ENCODE measurements at places on chromosomes 5 and 9. TPM values are rescaled to one million over a fixed set of nuclear protein-coding genes. Genes with fewer than 3 reads are reported as not detected.

- H3K36me3 ChIP-seq, result no peaks in the 10 kb centered on the region
- H3K27me3 ChIP-seq, result no peaks in the 10 kb centered on the region
- H3K4me1 ChIP-seq, result no peaks in the 10 kb centered on the region
- no peak for DNase-seq
- no peak overlapping the region for H3K27ac ChIP-seq
Observed at GRCh38 chr9:90697808-90698207, 55.2 kb upstream of the DIRAS2 start.

The ARHGAP26 gene
- 29.8 TPM for total RNA-seq

- peaks cover 8% of the 10 kb centered on the region for H3K36me3 ChIP-seq
- no peak overlapping the region for H3K4me3 ChIP-seq
- no peak for DNase-seq
- H3K27me3 ChIP-seq, result no peaks in the 10 kb centered on the region
Observed at GRCh38 chr9:33437898-33438297, 9.5 kb downstream of the AQP3 start.

DNA sequence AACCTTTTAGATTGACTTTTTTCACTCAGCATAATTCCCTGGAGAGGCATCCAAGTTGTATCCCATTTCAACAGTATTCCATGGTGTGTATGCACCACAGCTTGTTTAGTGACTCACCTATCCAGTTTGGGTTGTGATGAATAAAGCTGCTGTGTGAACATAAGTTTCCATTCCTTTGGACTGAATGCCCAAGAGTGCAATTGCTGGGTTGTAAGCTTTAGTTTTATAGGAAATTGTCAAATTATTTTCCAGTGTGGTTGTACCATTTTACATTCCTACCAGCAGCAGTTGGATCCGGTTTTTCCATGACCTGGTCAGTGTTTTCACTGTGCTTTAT lies 60.9 kb upstream of the TMED7 start:
- H3K4me1 ChIP-seq, result no peaks in the 10 kb centered on the region
- no peaks in the 10 kb centered on the region for H3K36me3 ChIP-seq
- no peak for DNase-seq
- H3K27ac ChIP-seq, result no peak overlapping the region

The NMUR2 gene
- not detected for total RNA-seq

DNA sequence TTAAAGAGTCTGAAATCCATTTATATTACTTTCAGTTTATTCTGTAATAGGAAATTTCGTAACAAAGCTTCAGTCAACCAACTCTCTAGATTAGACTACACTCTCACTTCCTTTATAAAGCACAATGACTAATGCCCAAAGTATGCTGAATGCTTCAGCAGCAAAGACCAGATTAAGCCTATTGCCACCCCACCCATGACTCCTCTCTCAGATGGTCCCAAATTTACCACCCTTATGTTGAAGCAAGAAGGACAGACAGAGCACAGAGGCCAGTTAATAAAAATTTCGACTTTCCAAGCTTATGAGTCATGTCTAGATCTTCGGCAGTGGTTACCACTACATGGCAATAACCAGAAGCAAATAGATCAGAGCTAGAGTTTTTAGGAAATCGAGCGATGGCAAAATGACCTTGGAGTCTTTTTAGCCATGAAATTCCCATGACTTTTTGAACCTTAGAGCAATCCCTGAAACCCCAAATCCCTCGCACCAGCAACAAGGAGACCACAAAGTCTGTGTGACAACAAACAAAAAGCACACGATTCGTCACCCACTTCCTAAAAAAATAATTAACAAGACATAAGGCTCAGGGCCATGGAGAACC lies 287.8 kb upstream of the RASA1 start:
- peak overlapping the region; percentile 49 for H3K27ac ChIP-seq
- H3K36me3 ChIP-seq, result no peaks in the 10 kb centered on the region
- H3K27me3 ChIP-seq, result no peaks in the 10 kb centered on the region
- peak; percentile 63 for DNase-seq

The ASB6 gene
- total RNA-seq, result 10.2 TPM

DNA sequence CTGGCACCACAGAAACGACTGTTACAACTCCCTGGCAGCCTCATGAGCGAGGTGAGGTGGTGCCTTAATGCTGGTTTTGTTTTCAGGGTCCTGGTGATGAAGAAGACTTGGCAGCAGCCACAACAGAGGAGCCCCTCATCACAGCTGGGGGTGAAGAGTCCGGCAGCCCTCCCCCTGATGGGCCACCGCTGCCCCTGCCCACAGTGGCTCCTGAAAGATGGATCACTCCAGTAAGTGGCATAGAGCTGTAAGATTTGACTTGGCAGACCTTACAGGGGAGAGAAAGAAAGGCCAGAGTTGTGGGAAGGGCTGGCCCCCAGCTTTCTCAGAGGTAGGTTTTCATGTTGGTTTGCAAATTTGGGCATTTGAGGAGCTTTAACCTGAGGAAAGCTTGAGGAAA lies 72.2 kb downstream of the COL15A1 start:
- peak; percentile 34 for DNase-seq
- H3K27ac ChIP-seq, result no peak overlapping the region
- no peaks in the 10 kb centered on the region for H3K27me3 ChIP-seq
- no peaks in the 10 kb centered on the region for H3K4me1 ChIP-seq

GRCh38 chr5:137300411-137301240 lies 198.5 kb downstream of the SPOCK1 start:
- H3K27ac ChIP-seq, result peak overlapping the region; percentile 26
- peak; percentile 58 for DNase-seq
- no peaks in the 10 kb centered on the region for H3K27me3 ChIP-seq

DNA sequence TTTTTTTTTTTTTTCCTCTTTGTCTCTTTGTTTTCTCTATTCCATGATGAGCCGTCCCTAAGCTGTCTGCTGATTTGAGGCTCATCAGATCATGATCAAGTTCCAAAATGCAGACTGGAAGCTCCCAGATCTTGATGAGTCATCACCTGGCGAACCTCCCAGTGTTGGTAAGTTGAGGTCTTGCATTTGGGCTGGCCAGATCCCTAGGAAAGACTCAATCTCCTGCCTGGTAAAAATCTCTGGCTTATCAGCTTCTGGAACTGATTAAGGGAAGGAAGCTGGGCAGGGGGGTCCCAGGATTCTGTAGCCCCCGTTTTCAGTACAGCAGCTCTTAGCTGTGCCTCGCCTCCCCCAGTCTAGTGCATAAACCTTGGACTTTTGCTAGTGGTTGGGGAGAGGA lies 69.0 kb downstream of the TSPAN17 start:
- no peaks in the 10 kb centered on the region for H3K36me3 ChIP-seq
- no peak overlapping the region for H3K4me3 ChIP-seq
- no peak for DNase-seq
- H3K27ac ChIP-seq, result no peak overlapping the region
- H3K27me3 ChIP-seq, result no peaks in the 10 kb centered on the region
- H3K4me1 ChIP-seq, result no peaks in the 10 kb centered on the region

Data from right atrium auricular region (tissue), 2 donors.